ENCODE measurements at places on chromosomes 2 and 18.

GRCh38 chr2:33013684-33014110, 66.9 kb downstream of the LTBP1 start:
- no peak for DNase-seq

DNA sequence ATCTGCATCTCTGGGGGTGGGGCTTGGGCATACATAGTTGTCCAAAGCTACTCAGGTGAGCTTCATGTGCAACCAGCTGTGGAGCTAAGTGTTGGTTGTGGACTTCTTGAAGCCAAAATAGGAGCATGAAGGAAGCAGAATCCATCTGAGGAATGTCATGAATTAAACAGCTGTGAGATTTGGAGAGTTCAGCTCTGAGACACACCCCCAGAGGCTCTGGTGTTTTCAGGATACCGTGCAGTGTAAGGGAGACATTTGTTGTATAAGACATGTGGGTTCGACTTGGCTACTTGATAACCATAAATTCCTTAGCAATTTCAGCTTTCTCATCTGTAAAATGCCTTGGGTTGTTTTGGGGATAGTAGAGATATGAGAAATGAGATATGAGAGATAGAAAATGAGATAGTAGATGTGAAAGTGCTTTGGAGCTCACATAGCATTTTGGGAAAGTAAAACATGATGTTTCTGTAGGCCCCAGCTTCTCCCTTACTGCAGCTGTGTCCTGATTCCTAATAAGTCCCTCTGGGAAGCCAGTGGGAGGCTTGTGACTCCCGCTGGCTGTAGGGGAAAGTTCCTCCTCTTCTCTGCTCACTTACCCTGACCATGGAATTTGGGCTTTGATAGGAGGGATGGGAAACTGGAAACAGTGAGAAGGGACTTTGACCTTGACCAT, 50.0 kb downstream of the DPYSL5 start:
- DNase-seq = no peak

DNA sequence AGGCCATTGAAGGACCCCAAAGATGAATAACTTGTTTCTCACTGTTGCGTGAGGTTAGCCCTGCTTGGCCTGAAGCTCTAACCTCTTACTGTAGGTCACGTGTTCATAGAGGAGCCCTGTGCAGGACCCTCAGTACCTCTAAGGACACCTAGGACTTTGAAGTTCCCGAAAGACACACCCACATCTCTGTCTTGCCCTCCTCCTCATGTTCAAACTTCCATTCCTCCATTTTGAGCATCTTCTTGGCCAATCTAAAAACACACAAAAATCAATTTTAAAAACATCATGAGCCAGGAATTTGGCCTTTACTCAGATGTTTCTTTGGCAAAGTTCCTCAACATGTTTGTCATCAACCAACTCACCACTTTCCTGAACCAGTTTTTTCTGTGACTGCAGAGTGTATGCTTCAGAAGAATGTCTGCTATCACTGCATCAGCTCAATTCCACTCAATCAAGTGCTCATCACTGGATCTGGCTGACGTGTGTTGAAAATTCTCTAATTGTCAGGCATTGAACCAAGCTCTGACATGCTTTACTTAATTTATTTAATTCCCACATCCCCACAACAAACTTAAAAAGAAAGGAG, 101.6 kb downstream of the AP1S3 start:
- no peak for DNase-seq

DNA sequence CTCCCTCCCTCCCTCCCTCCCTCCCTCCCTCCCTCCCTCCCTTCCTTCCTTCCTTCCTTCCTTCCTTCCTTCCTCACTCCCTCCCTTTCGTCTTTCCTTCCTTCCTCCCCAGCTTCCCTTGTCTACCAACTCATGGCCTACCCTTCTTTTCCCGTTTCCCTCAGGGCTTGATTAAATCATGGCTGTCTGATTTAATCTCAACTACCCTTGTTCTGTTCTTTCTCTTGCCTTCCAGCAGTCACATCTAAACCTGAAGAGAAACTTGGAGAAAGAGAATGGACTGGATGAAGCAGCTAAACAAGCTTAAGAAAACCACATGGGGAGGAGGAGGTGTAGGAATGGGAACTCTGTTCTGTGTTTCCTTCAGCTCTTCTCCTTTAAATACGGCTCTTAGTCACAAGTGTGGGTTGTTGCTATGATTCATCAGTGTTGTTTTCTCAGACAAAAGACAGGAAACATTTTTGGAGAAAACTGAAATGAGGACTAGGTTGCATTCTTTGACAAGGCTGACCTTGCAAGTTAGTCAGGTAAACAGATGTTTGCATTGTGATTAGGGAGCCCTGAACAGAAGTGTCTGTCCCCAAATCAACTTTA, 177.9 kb downstream of the LRRTM1 start:
- no peak for DNase-seq

- no peak for DNase-seq
These were observed 921 bp downstream of the RPE start for GRCh38 chr2:210003359-210003758.

DNA sequence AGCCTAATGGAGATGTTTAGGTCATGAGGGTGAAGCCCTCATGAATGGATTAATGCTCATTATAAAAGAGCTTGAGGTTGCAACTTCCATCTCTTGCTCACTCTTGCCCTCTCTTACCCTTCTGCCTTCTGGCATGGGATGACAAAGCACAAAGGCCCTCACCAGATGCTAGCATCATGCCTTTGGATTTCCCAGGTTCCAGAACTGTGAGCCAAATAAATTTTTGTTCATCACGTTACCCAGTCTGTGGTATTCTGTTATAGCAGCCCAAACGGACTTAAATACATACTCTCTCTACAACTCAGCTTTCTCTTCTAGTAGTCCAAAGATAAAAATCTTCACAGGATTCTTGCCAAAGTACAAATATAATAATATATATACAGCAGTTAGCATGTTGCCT, 75.8 kb downstream of the LNPK start:
- no peak for DNase-seq

DNA sequence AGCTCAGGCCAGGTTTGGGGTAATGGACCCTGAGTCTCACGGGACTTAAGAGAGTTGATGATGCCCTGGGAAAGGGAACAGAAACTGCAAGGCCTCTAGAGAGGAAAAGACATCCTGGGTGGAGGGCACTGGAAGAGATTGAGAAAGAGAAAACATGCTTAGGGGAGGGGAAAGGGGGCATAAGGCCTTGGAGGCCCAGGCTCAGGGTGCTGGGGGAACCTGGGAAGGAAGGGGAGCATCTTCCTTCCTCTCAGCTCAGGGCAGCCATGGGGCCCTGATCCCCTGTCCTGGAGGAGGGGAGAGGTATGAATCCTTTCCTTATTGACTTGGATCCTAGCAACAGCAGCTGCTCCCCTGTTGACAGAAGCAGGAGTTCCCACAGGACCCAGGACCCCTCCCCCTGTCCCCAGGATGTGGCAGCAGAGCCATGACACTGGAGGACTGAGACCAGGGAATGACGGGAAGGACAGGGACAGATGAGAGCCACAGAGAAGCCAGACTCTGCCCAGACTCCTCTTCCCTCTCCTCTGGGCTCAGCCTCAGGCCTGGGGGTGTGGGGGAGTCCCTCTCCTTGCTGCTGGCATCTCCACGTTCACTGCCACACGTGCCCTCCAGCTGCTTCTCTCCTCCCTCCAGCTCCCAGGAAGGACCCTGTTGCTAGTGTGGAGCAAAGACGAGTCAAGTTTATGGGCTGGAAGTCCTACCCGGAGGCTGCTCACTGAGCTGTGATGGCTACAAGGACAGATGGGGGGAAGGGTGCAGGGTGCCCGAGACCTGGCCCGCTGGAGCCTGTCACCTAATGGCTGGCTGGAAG, 815 bp downstream of the GPBAR1 start:
- DNase-seq = no peak

- DNase-seq = no peak
These were observed 2.0 kb upstream of the TUBB6 start for GRCh38 chr18:12305930-12306629.

DNA sequence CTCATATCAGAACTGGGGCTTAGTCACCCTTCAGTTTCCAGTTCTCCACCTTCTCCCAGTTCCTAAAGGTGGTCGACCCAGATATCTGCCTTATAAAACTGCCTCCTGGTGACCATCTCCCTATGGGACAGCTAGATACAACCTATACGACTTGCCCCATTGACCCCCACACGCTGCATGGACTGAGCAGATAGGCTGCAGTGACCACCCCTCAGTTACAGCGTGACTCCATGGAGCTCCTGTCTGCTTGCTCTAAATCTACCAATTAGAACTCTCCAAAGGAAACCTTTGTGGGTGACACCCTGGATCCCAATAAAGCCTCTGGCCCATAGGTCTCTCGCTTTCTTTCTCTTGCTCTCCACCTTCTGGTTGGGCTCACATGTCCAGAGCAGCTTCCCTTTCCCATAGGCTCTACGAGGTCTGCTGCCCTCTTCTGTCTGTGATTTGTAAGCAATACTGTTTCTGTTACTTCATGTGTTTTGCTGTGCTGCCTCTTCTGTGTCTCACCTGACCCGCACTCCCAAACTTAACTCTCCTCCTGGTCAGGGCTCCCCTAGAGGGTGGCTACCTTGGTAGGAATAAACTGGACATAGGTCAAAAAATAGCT, 971.3 kb upstream of the FAM98A start:
- no peak for DNase-seq

GRCh38 chr2:27085673-27086089, 891 bp upstream of the KHK start:
- DNase-seq = peak; percentile 33

GRCh38 chr2:8116661-8117060, 565.2 kb upstream of the ID2 start:
- no peak for DNase-seq

- DNase-seq = no peak
These were observed 26.5 kb upstream of the HNMT start for GRCh38 chr2:137937778-137938177.

- DNase-seq = no peak
These were observed 415.5 kb downstream of the CBLN2 start for GRCh38 chr18:72128649-72129048.

DNA sequence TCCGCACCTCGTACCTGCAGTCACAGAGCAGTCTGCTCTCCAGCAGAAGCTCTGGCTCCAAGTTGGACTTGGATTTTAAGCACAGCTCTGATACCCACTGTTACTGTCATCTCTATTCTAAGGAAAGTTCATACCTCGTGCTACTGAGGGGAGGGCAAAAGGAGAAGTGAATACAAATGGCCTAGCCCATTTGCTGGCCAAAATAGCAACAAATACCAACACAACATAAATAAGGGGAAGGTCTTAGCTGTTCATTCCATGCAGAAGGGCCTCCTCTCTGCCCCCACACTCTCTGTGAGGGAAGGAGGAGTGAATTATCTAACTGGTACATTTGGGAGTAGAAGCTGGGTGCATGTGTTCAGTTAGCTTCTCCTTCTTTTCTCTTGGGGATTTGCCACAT, 739.4 kb upstream of the RAB6C start:
- DNase-seq = no peak

- DNase-seq = no peak
These were observed 27.1 kb upstream of the SSB start for GRCh38 chr2:169771612-169772011.

DNA sequence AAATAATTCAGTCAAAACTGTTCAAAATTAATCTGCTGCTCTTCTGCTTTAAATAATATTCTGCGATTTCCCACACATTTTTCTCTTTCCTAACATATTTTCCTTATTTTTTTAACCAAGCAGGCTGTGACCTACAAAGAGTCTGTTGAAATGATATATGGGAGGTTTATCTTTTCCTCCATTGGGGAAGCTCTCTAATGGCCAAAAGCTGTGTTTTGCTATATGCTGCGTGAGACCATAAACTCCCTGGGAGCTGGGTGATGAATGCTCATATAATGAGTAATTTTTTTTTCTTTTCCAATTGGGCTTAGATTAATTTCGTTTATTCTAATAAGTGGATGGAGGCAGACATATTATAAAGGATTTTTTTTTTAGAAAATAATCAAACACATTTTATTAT, 72.2 kb upstream of the MAP2 start:
- DNase-seq = no peak

- DNase-seq = no peak
These were observed 1134.9 kb upstream of the FAM98A start for GRCh38 chr2:34734042-34734441.

- no peak for DNase-seq
These were observed 40.6 kb upstream of the ANXA4 start for GRCh38 chr2:69701100-69701945.

DNA sequence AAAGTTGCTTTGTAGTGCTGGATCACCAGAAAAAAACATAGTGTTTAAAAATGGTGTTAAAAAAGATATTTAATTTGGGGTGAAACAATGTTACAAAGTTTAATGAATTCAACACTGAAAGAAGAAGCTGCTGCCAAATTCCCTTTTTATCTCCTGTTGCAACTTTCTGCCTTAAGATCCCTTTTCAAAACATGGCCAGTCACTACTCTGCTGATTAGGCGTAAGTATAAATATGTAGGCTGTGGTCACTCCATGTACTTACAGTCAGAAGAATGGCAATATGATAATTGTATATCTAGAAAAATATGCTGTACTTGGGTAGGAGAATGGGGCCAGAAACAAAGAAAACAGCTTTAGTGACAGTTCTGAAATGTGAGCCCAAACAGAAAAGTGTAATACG, 123.5 kb upstream of the ZBTB14 start:
- no peak for DNase-seq

GRCh38 chr18:25313268-25313667, 38.7 kb downstream of the ZNF521 start:
- no peak for DNase-seq

- DNase-seq = peak; percentile 3
These were observed 38.8 kb downstream of the PPP4R1 start for GRCh38 chr18:9575558-9575957.

DNA sequence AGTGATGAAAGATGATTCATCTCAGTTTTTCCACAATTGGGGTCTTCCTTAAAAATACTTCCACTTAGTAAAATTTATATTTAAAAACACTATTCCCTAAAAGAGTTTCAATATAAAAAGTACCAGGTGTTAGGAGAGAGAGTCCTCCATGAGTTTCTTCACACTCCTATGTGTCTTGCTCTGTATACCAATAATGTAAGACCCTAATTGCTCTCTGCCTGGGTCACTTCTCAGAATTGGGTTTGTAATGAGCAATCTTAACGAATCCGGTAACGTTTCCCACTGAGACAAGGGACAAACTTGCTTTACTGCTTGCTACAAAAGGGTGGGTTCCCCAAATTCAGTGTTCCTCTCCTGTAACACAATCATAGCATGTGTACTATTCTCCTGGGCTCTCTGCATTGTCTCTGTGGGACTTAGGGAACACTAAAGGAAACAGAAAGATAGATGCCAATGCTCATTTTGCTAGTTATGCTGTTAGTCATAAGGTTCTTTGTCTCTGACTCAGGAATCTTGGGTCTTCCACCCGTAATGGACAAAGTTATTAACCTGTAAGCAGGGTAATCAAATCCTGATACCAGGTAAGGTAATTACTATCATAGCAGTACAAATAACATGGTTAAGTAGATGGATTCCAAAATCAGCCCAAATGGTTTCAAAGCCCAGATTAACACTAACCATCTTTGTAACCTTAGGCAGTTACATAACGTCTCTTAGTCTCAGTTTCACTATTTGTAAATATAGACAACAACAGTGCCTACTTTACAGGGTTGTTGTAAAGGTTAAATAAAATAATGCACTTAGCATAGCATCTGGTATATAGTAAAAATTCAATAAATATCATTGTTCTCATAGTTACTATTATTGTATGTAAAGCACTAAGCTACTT, 46.3 kb downstream of the ITSN2 start:
- DNase-seq = no peak
